ENCODE measurements at places on chromosomes 3 and 15. TPM values are rescaled to one million over a fixed set of nuclear protein-coding genes. Genes with fewer than 3 reads are reported as not detected.

Gene STAC
- total RNA-seq: 14.3 TPM

Gene TTLL13
- total RNA-seq: 0.16 TPM

Gene CAPN3
- total RNA-seq: 1.9 TPM

Gene GABRB3
- total RNA-seq: 0.85 TPM

Gene ZDHHC3
- total RNA-seq: 84.9 TPM

Gene TP63
- total RNA-seq: 0.49 TPM

Gene DNAJC19
- 18.3 TPM for total RNA-seq

Gene CLDN11
- total RNA-seq: 290 TPM

Gene ZNF445
- total RNA-seq: 9.2 TPM

Gene CNTN3
- 5.0 TPM for total RNA-seq

Gene TTC14
- total RNA-seq: 33.6 TPM

Gene PRKCI
- total RNA-seq: 49.1 TPM

Gene DPH3
- total RNA-seq: 29.5 TPM

Gene CCDC12
- 22.7 TPM for total RNA-seq

Gene MRPL47
- total RNA-seq: 16.6 TPM

Gene ROPN1
- total RNA-seq: not detected

Gene DHFR2
- 5.0 TPM for total RNA-seq

Gene ABI3BP
- 61.1 TPM for total RNA-seq

Gene ISL2
- total RNA-seq: 0.12 TPM

Gene DAPK2
- 19.8 TPM for total RNA-seq

Gene HRG
- total RNA-seq: not detected

Gene KY
- 0.49 TPM for total RNA-seq

Gene AMIGO3
- 1.5 TPM for total RNA-seq

Gene ARHGEF26
- 1.3 TPM for total RNA-seq

Gene PARP9
- total RNA-seq: 47.4 TPM

Gene GOLGA8S
- total RNA-seq: not detected

Gene MASP1
- total RNA-seq: 204 TPM

Gene SLC12A6
- 21.7 TPM for total RNA-seq

Gene RAD51
- total RNA-seq: 1.1 TPM

Gene CSPG5
- total RNA-seq: 0.24 TPM

Gene DPPA4
- 2.3 TPM for total RNA-seq

Gene GOLGA8T
- total RNA-seq: not detected

Gene TMCO5A
- total RNA-seq: not detected

Gene COL7A1
- 57.8 TPM for total RNA-seq

Gene CTXN2
- not detected for total RNA-seq

Gene ADPRH
- 6.8 TPM for total RNA-seq
